ENCODE measurements at places on chromosomes 6 and 20.

DNA sequence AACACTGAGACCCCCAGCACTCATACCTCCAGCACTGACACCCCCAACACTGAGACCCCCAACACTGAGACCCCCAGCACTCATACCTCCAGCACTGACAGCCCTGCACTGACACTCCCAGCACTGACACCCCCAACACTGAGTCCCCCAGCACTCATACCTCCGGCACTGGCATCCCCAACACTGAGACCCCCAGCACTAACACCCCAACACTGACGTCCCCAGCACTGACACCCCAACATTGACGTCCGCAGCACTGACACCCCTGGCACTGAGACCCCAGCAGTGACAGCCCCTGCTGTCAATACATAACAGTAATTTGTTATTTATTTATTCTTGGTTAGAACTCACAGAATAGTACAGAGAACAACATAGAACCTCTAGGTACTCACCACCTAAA, 58.0 kb downstream of the ERMARD start:
- no peak for DNase-seq

DNA sequence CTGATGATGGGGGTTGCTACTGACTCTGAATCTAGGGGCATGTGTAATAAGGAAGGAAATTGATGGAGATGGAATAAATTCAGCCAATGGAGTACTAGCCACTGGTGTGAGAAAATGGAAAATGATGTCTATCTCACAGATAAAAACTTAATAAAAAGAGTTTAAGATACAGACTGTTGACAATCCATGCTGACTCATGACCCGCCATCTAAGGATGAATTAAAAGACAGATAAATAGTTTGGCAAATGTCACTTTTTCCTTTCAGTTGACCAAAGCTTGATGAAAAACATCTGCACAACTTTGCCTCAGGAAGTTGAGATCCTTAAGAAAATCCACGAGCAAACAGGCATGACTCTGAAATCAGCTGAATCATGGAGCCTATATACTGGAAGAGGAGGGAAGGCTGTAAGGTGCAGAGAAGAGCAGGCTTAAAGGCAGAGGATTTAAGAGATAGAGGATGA, 82.6 kb upstream of the BMP5 start:
- no peak for DNase-seq

DNA sequence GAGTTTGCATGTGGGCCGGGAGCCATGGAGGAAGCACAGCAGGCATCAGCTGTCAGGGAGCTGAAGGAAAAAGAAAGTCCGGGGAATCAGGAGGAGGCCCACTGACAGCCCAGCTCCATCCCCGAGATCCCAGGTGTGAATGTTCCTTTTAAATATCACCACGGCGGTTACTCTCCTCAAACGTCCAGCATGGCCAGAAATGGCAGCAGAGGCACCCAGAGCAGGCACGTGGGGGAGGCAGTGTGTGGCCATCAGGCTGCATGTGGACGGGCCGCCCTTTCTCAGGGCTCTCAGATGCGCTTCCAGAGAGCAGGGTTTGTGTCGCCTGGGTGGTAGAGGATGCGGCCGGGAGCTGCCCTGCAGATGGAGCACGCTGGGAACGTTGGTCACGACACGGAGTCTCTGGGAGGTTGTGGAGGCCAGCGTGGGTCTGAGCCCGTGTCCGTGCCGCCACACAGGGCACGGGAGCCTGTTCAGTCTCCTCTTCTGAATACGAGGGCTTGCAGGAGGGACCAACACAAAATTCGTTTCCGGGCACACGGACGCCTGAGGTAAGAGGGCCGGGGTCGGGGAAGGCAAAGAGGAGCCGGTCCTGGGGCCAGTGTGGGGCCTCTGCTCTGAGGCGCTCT, 45.3 kb upstream of the DACT2 start:
- DNase-seq = no peak

GRCh38 chr6:5302220-5302946, 41.1 kb downstream of the FARS2 start:
- no peak for DNase-seq

DNA sequence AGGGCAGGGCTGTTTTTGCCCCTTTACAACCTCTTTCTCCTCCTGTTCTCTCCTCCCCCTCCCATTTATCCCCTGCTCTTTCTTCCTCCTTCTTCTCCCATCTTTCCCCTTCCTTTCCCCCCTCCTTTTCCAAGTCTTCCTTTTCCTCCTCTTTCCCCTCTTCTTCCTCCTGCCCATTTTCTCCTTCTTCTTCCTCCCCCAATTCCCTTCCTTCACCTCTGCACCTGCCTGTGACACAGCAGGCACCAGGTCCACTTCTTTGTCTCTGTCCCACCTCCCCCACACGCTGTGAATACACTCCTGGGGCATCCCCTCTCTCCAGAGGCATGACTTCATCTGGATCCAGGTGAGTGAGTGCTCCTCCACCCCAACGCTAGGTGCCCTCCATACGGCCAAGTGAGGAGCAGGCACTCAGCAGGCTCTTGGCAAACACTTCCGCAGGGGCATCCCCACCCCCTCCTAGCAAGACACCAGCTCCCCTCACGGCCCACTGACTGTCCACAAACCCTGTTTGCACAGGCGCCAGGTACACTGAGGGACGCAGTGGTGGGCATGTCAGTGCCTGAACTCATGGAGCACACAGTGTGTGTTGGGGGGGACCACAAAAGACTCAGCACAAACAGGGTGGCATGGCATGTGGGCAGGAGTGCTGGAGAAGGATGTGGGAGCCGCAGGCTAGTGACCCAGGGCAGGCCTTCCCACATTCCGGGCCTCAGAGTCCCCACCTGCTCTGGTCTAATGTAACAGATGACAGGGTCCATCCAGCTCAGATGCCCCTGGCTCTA, 10.7 kb upstream of the TLDC2 start:
- no peak for DNase-seq

DNA sequence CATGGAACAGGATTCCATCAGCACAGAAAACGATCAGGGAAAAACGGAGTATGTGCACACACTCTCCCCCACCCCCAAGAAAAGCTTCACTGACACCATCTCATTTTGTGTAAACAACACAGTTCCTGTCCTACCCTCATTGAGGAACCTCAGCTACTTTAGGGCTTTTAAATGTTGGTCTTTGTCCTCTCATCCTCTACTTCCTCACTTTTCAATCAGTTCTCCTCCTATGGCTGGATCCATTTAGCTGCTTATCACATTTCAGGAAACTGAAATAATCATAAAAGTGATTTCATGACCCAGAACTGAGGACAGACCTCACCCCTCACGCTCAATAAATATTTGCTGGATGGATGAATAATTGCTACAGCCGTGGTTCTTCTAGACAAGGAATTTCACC, 33.1 kb upstream of the PNRC1 start:
- DNase-seq = no peak

GRCh38 chr20:41996951-41997350, 378.8 kb upstream of the CHD6 start:
- no peak for DNase-seq

GRCh38 chr6:168524571-168525001, 83.6 kb downstream of the SMOC2 start:
- no peak for DNase-seq

- no peak for DNase-seq
These were observed 18.1 kb upstream of the NOX3 start for GRCh38 chr6:155473741-155474140.

GRCh38 chr6:33289784-33290315, 449 bp downstream of the PFDN6 start:
- DNase-seq = no peak

DNA sequence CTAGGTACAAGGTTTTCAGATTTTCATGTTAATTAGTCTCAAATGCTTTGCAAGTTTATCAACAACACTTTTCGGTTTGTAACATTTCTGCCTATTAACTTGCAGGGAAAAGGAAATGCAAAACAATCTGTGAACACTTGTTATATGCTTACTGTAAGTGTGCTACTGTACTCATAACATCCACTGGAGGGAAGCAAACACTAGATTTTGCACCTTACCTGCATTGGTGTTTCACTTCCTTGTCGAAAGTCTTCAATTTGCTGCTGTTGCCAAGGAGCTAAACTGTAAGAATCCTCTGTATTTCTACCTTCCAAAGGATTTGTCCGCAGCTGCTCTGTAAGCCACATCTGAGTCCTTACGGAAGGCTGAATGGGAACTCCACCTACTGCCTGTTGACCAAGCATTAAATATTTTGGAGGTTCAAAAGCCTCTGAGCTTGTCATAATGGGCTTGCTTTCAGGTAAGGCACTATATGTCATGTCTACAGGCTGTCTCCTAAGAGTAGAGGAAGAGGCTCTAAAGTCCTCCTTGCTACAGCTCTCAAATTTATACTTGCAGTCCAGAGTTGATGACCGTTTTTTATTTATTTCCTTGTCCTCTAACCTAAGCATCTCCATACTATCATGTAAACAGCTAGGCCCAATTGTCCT, 17.3 kb downstream of the PLN start:
- DNase-seq = no peak

- no peak for DNase-seq
These were observed 109.1 kb downstream of the TOX2 start for GRCh38 chr20:44023515-44024371.

- no peak for DNase-seq
These were observed 60.9 kb downstream of the BCAS4 start for GRCh38 chr20:50855498-50856474.

DNA sequence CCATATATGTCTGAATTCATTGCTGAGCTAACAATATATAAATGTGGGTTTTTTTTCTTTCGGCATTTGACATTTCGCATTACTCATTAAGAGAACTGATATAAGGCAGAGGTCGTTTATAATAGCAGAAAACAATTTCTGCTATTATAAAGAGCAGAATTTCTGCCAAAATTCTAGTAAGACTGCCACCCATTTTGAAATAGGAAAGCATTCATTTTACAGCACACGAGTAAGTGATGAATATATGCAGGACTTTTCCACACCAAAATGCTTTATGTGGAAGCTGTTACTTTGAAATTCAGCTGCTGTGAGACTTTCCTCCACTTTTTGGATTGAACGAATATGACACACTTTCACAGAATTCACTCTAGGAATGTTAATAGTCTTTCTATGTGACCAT, 610.9 kb upstream of the MAN1A1 start:
- DNase-seq = no peak

Measured in kidney capillary endothelial cell (primary cell).